ENCODE measurements at places on chromosomes 12 and 14.
A peak's percentile ranks its signal among the peaks of the same experiment; 100 is the strongest.

GRCh38 chr12:104596898-104597843, 140.4 kb downstream of the CHST11 start:
- no peak for DNase-seq

DNA sequence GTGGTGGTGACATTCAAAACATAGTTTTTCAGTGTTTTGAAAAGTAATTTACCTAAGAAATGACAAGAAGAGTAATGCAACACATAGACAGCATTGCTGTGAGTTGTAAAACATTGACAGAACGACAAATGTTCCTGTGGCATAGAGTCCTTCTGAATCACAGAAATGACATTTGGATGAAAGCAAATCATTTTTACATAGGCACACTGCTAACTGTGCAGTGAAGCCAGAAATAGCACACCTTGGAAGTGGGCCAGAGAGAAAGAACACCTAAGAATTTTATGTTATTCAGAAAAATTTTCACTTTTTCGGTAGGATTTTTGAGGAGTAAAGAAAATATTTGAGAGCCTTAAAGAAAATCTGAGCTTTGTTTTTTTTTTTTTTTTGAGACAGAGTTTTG, 100.6 kb downstream of the ANO4 start:
- DNase-seq = no peak

DNA sequence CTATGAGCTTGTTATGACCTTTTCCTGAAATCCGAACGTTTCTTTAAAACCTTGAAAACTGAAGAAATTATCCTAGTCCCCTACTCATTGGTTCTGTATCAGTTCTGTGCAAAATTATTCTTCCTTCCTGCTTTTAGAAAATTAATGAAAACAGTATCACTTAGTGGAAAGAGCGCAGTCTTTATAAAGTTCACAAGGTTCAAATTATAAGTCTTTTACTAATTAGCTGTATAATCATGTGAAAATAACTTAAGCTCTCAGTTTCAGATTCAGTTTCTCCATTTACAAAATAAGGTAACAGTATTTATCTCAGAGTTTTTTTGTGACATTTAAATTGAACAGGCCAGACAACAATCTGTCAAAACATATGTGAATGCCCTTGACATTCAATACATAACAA, 306.1 kb downstream of the ADAMTS20 start:
- no peak for DNase-seq

- peak; percentile 87 for DNase-seq
Observed at GRCh38 chr12:124939079-124939420, 24.6 kb upstream of the UBC start.

DNA sequence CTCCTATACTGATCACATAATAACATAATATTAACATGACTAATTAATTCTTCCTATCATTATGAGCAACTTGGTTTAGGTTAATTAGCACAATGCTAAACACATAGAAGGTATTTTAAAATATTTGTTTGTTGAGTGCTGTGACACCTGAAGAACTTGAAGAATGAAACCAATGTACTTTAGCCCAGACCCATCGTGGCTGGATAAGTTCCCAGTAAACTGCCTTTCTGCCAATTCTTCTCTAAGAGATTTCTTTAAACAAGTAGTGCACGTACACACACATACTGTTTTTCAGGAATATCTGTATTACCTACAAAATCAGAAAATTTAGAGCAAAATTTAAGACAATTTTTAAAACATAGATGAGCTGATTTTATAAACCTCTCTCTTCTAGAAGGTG, 207.4 kb upstream of the SSTR1 start:
- no peak for DNase-seq

DNA sequence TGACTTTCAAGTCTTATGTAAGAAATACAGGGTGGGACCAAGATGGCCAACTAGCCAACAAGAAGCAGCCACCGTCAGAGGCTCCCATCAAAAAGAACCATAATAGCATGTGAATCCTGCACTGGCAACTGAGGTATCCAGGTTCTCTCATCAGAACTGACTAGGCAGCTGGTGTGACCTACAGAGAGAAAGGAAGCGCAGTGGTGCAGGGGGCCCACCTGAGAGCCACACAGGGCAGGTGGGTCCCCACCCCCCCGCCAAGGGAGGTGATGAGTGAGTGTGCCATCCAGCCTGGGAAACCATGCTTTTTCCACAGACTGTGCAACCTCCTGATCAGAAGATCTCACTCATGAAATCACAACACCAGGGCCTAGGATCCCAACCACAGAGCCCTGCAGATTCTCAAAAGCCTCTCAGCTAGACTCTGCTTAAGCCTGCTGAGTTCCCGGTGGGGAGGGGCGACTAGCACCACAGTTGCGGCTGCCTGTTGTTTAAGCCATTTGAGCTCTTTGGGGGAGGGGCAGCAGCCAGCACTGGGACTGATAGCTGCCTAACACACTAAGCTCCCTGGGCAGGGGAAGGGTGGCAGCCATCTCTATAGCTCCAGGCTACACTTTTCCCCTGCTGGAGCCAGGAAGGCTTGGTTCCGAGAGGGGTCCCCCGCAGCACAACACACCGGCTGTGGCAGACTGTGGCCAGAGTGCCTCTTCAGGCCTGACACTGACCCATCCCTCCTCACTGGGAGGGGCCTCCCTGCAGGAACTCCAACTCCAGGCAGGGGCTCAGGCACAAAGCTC, 75.3 kb downstream of the GARIN6 start:
- DNase-seq = no peak

GRCh38 chr14:65297744-65298143, 114.8 kb upstream of the FUT8 start:
- no peak for DNase-seq

DNA sequence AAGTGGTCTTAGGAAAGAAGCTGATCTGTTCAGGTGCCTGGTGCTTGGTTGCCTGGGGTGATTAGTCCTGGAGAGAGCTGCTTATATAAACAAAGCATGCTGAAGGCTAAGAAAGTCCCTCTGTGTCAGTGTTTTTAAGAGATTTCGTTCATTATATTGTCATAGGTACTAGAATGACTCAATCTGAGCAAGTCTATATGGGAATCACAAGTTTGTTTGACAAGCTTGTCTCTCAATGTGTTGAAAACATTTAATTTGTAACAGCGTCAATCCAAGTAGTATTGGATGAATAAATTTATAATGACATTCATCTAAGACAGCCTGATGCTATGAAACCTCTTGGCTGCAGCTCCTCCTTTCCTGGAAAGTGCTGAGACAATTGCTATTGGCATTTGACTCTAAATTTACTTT, 256.3 kb downstream of the TMTC2 start:
- DNase-seq = no peak

- DNase-seq = peak; percentile 20
Observed at GRCh38 chr14:44782775-44783238, 178.9 kb downstream of the KLHL28 start.

GRCh38 chr12:55642669-55643068, 6.0 kb downstream of the OR10P1 start:
- DNase-seq = no peak

DNA sequence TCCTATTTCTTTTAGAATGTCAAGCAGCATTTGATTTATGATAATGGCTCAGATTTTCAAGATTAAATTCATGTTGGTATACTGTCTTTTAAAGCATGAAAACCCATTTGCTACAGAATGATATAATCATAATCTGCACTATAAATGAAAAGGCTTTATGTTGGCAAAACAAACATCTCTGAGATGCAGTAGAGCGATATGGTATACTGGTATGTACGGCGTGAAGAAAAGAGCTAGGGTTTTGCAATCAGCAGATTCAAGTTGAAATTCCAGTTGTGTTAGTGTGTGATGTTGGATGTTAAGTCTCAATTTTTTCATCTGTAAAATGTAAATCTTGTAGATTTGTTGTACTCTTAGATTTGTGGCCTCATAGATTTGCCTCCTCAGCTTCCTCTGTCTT, 53.2 kb upstream of the DYRK2 start:
- no peak for DNase-seq

DNA sequence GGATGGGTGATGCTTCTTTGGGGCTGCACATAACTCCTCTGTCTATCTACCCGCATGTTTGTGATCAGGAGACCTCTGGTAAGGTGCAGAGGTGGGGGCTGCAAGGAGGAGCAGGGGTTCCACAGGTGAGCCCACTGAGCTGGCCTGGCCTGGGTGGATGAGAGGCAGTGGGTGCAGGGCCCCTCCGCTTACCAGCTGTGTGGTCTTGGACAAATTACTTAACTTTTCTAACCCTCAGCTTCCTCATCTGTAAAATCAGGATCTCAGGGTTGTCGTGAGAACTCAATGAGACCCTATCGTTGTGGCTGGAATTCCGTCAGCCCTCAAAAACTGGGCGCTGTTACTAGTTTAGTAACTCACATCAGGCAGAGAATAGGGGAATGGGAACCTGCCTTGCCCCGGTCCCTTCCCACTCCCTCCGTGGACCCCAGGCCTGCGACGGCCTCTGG, 7.5 kb downstream of the PTPN6 start:
- DNase-seq = no peak

DNA sequence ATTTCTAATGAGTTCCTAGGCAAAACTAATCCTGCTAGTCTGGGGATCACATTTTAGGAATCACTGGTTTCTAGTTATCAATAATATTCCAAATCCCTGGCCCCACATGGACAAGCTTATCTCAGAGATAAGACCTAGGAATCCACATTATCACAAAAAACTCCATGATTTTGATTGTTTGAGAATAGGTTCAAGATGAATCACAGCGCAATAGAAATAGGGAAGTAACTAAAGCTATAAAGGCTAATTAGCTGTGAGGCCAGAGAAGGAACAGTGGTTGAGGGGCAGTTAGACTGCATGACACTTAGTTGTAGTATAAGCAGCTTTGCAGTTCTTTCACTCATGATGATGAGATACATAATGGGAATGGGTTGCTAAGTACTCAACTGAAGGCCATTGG, 13.1 kb upstream of the ATP5F1B start:
- DNase-seq = no peak

DNA sequence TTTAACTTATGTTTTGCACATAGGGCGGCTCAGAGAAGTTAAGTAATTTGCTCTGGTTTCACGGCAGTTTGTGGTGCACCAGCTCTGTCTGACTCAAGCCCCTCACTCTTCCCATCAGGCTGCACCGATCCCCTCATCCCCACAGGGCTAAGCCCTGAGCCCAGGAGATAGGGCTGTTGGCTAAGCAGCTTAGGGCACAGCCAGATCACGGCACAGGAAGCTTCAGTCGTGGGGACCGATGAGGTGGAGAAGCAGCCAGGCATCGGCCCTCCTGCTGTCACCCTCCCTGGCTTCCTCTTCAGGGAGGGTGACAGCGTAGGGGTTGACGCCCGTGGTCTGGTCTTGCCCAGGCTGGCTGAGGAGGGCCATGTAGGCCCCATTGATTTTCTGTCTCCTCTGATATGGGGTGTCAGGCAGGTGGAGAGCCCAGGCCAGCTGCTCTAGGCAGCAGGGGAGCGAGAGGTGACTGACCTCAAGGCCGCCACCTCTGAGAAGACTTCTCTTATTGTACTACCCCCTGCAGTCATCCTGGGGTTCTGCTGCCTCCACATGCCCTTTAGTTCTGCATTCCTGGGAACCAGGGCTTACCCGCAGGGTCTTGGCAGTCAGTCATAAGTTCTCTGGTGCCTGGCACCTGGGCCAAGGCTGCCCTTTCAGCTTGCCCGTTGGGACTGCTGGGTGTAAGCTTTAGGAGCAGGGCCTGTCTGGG, 166.4 kb downstream of the TSPAN9 start:
- DNase-seq = no peak

Data from fibroblast of gingiva (primary cell).